ENCODE measurements at places on chromosomes 3 and 15.

GRCh38 chr3:131174752-131175151 lies 148.1 kb downstream of the NEK11 start:
- no peak for DNase-seq

DNA sequence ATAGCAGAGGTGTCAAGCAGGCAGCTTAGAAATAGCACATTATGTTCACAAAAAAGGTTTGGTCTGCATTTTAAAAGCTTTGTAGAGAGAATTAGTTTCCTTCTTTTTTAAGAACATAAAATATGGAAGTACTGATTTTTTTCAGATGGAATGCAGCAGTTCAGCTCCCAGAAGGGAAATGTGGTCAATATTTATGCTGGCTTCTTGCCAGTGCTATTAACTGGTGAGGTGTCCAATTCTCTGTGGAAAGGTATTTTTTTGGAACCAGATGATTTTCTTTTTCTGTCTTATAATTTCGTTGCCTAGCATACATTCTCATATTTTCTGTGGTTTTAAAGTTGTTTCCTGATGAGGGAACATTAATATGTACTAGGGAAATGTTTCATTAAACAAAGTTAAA lies 211.4 kb upstream of the ZNF385D start:
- no peak for DNase-seq

- DNase-seq: no peak
Measured at GRCh38 chr15:33067456-33067855, 127.1 kb downstream of the FMN1 start.

- peak; percentile 18 for DNase-seq
Measured at GRCh38 chr3:126245811-126246727, 65.7 kb upstream of the ALDH1L1 start.

DNA sequence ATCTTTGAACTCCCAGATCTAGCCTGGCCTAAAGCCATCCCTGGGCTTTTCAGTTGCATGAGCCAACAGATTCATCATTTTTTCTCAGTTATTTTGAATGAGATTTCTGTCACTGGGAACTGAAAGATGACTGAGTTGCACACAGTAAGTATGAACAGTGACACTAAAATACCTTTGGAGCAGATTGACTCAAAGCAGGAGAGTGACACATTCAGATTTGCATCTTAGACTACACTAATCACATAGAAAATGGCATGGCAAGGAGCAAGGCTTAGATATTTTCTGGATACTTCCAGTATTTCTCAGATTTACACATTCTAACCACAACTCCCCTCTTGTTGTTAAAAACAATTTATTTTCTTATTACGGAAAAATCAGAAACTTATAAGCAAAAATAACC lies 32.8 kb downstream of the SEC62 start:
- no peak for DNase-seq

DNA sequence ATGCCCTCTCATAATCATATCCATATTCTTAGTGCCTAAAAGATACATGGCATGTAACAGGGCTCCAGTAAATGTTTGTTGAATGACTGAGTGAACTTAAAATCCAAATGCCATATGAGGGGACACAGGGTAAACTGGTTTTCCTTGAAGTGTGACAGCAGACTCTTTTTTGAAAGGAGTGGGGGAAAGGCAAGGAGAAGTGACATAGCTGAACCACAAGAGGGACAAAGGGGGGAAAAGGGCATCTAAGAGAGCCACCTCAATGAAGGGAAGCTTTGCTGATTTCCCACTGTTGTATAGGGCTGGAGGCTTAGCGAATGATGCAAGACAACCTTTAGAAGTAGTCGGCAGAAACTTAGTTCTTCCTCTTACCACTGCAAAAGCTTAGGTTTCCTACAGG lies 9.1 kb downstream of the TRIM42 start:
- no peak for DNase-seq

- DNase-seq: no peak
Measured at GRCh38 chr3:59563966-59564365, 514.1 kb upstream of the CFAP20DC start.

GRCh38 chr3:24513463-24513862 lies 18.8 kb upstream of the THRB start:
- DNase-seq: no peak

GRCh38 chr15:32957219-32957618 lies 237.3 kb downstream of the FMN1 start:
- DNase-seq: peak; percentile 5

DNA sequence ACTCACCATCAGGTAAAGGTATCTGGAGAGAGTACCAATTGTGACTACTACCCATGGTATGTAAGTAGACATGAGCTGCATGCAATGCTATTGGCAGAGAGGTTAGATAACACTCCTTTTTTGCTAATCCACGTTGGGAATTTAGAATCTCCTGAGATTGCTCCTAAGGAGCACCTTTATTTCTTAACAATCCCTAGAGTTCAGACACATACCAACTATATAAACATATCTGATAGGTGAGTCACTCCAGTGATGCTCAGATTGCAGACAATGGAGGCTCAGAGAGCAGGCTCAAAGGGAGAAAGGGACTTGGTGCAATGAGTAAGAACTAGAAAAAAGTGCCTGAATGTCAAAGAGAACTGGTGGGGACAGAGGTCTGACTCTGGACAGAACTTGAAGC lies 47.0 kb upstream of the LRRFIP2 start:
- no peak for DNase-seq

DNA sequence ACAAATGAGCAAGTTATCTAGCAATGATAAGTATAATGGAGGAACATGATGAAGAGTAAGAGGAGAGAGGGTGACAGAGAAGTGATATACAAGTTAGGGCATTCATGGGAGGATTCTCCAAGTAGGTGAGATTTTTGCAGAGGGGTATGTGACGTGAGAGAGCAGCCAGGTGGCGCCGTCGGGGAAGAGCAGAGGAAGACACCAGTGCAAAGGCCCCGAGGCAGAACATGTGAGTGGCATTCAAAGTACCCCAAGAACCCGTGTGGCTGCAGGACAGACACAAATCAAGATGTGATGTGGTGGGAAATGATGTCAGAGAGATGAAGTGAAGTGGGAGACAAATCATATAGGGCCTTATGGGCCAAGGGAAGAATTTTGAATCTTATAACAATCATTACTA lies 81.8 kb upstream of the GRM7 start:
- no peak for DNase-seq

- no peak for DNase-seq
Measured at GRCh38 chr3:148737104-148737530, 39.4 kb downstream of the AGTR1 start.

DNA sequence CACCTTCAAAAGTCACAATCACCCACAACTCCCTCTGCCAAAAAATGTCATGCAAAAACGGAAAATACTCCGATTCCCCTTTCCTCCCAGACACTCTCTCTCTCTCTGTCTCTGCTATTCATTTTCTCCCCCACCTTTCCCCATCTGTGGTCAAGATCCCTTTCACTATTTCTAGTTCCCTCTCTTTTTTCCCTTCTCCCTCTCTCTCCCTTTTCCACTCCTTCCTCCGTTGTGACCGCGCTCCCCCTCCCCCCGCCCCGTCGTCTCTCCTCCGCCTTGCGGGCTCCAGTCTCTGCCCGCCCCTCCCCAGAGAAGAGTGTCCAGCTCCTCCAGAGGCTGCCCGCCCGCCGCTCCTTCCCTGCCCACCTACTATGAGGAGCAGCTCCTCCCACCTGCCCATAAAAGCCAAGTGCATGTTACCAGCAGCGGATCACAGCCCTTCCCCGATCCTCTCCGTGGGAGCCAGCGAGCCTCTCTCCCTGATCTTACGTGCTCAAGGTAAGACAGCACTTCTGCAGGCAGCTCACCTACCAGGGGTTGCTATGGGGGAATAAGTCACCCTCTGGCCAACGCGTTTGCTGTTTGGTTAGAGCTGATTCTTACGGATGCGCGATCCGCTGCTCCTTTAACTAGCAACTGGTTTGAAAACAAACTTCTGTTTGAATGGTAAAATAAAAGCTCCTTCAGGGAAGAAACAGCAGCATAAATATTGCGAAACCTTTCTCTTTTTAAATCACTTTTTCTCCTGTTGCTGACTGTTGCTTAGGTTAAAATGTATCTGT lies at the start of gene COL8A1:
Gene COL8A1, plus strand, starts transcription at position 428 of the 782 bp plus-strand sequence. CDS start 152,089 bp downstream, outside the sequence.
- DNase-seq: no peak

DNA sequence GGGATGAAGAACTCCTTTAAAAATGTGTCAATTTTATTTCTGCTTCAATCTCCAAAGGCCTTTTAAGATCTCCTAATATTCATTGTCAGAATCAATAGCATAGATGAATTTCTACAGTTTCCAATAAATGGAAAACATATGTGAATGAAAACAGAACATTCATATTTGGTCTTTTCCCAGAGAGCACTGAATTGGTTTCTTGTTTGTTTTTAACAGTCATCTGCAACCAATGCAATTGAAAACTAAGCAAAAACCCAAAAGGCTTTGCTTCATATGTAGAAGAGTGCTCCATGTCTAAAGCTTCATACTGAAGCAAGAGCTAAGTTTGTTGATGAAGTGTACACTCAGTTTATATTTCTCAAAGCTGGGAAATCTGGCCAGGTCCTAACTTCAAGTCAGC lies 426.5 kb upstream of the CDIN1 start:
- DNase-seq: no peak

DNA sequence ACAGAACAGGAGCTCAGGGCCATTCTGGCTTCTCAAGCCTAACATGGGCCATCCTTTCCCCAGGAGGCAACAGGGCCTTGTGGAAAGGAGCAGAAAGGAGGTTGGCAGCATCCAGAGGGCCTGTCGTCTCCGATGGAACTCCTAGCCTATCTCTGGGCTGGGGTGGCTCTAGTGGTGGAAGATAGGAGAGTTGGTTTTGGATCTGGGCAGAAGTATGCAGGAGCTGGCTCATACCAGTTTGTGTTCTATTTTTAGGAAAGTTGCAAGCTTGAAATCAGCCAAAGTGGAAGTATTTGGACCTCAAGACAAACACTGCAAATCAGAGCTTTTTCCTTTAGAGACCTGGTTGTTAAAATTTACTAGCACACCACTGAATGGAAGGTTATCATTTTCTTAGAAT lies 35.4 kb upstream of the XCR1 start:
- DNase-seq: no peak

DNA sequence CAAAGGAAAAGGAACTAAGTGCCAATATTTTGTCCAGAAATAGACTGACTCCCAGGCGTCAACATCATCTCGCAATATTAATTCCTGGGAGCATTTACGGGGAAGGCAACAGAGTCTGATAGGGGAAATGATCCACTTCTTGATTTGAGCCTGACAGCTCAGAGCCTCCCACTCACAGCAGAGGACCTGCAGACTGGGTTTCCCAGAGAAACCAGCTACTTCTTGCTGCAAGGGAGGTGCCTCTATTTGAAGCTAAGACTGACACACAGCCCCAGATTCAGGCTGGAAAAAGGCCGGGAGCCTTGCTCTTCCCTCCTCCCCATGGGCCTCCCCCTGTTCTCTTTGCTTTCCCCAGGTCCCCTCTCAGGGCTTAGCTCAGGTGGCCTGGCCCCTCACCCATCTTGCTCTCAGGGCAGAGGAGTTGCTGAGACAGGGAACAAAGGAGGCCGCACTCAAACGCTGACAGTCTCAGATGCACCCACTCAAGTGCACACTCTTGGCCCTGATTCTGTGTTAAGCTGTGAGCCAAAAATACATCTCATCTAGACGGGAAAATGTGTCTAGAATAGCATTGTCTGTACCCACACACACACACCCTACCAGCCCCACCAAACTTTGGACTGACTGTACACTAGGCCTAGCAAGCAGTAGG lies 49.8 kb upstream of the DCLK3 start:
- DNase-seq: no peak

GRCh38 chr15:51629612-51630011 lies 7.0 kb upstream of the DMXL2 start:
- DNase-seq: no peak

GRCh38 chr3:4976109-4976508 lies 3.1 kb upstream of the BHLHE40 start:
- DNase-seq: no peak

DNA sequence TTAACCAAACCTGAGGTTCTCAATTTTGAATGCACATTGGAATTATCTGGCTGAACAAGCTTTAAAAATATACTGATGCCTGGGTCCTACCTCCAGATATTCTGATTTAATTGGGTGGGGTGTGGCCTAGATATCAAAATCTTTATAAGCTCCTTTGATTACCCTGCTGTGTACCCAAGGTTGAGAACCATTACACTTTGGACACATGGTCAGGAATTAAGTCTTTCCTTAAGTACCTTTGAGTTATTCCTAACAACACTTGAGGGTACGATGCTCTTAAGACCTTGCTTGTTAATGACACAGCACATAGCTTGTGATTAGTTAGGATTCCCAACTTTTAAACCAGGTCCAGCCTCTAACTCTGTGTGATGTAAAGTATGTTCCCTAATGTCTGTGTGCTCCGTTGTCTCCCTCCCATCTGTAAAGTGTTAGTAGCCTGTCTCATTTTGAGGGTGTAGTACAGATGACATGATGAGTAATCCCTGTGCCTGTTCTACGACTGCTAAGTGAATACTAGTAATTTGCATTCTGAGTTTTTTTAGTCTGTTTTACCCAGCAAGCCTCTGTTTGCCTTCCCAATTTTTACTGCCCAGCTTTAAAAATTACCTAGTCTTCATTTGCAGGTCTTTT lies 154.9 kb downstream of the KLHL25 start:
- no peak for DNase-seq

DNA sequence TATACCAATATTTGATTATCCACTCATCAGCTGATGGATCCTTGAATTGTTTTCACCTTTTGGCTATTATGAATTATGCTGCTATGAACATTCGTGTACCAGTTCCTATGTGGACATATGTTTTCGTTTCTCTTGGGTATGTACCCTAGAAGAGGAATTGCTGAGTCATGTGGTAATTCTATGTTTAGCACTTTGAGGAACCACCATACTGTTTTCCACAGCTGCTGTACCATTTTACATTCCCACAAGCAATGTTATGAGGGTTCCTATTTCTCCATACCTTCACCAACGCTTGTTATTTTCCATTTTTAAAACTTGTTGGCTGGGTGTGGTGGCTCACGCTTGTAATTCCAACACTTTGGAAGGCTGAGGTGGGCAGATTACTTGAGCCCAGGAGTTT lies 62.9 kb downstream of the RPLP1 start:
- no peak for DNase-seq

DNA sequence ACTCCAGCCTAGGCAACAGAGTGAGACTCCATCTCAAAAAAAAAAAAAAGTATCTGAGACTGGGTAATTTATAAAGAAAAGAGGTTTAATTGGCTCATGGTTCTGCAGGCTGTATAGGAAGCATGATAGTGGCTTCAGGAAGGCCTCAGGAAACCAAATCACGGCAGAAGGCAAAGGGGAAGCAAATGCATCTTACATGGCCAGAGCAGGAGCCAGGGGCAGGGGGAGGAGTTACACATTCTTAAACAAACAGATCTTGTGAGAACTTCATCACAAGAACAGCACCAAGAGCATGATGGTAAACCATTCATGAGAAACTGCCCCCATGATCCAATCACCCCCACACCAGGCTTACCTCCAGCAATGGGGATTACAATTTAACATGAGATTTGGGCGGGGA lies 37.2 kb downstream of the ACAP2 start:
- DNase-seq: no peak

DNA sequence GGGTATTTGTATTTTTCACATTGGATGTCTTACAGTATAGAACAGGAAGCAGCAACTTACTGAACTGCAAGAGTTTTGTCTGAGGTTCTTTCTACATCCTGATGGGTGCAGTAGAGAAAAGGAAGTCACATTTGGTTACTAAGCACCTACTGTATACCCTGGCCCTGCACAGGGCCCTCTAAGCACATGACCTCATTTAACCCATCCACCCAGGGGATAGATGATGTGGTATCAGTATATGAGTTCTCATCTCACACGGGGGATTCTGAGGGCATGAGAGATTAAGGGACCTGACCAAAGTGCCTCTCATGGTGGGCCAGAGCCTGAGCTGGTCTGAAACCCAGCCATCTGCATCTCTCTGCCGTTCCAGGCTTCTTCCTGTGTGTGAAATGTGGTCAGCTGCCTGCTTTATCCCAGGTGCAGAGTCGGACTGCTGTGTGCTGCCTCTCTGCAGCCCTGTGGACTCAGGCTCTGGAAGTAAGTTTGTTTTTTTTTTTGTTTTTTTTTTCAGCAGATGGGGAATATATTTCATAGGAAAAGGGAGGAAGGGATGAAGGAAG lies 17.9 kb downstream of the SLC6A11 start:
- DNase-seq: no peak
